CD8-positive, alpha-beta memory T cell (primary cell): ENCODE measurements at places on chromosomes 7 and 10.

DNA sequence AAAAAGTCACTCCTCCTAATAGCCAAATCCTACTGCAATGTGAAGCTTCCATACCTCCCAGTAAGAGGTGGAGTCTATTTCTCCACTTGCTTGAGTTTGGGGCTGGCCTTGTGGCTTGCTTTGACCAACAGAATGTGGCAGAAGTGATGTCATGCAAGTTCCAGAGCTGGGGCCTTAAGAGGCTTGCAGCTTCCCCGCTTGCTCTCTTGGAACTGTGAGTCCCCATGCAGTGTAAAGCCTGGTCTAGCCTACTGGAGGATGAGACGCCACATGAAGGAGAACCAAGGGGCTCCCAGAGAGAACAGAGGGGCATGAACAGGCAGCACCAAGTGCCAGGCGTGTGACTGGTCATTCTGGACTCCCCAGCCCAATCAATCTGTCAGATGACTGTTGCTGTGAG lies 58.6 kb upstream of the OPALIN start:
- no peak for DNase-seq

DNA sequence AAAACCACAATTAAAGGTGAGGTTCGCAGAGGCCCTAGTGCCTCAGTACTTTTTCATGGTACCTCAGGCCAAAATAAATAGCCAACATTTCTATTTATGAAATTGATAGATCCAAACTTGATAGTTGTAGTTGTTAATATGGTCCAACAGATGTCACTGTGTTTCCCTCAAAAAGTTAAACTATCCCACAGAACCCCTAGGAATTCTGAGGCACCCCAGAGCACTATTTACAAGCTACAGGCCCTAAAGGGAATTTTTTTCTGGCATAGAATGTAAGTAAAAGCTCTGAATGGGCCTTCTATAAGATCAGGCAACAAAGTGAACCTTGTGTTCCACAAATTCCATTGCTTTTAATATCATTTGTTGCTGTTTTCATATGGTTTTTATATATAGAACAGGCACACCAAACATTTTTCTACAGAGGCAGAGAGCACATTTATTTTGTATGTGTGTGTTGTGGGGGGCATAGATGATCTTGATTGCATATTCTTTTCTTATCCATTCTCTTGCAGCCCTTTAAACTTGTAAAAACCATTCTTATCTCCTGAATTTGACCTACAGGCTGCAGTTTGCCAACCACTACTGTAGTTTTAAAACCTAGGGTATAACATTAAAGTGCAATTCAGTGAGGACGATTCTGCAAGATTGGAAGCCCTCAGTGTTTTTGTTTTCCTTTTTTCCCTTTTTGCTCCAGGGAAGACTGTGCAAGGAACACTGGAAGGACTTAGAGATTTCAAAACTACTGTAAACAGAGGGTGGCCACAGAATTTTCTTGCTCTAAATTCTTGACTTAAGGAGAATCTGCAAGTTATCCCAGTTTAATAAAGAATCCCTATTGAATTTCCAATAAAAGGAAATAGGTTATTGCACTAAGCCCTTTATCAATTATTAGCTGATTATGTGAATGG lies 3.5 kb upstream of the ARL4A start:
- no peak for DNase-seq

DNA sequence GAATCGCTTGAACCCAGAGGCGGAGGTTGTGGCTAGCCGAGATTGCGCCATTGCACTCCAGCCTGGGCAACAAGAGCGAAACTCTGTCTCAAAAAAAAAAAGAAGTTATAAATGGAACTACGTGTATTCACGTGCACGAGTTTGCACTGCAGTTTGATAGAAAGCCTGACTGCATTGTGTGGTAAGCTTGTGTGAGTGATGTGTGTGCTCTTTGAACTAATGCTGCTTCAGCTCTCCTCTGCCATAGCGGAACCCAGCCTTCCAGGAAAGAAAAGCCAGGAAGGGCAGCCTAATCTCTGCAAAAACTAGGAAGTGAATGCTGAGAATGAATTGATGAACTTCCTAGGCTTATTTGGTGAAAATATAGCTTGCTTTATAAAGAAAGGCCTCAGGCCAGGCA lies 15.6 kb upstream of the MKRN1 start:
- no peak for DNase-seq

DNA sequence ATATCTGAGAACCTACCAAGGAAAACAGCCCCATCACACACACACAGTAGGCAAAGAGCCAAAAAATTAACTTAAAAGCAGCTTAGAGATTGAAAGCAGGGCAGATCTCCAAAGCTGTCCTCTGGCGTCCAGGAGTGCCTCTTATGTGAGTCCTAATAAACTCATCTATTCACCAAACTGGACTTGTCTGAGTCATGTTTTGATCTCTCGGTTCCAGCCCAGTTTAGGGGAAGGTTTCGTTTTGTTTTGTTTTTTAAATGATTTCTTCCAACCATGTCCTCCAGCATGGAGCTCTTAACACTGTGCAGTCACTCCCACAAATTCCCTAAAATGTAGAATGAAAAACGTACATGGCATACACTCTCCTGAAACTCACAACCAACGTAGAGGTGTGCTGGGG lies 6.7 kb upstream of the PRSS37 start:
- no peak for DNase-seq

DNA sequence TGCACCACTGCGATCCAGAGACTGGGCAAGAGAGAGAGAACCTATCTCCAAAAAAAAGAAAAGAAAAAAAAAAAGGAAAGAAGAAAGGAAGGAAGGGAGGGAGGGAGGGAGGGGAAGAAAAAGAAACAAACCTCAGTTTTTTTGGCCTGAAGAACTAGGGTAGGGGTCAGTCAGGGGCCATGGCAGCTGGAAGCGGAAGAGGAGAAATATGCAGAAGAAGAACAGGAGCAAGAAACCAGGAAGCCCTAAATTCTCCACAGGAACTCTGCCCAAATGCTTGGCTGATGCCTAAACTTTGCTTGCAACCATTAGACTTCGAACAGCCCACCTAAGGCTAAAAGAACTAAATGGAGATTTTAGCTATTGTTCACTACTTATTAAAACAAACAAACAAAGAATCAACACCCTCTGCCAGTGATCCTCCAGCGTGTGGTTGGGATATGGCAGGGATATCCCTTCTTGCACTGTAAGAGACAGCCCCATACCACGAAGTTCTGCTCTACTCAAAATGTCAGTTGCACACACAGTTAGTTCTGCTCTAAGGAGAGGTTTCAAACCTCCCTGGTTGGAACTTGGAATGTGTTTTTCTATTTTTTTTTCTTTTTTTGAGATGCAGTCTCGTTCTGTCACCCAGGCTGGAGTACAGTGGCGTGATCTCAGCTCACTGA lies 139.5 kb downstream of the FAM107B start:
- no peak for DNase-seq

DNA sequence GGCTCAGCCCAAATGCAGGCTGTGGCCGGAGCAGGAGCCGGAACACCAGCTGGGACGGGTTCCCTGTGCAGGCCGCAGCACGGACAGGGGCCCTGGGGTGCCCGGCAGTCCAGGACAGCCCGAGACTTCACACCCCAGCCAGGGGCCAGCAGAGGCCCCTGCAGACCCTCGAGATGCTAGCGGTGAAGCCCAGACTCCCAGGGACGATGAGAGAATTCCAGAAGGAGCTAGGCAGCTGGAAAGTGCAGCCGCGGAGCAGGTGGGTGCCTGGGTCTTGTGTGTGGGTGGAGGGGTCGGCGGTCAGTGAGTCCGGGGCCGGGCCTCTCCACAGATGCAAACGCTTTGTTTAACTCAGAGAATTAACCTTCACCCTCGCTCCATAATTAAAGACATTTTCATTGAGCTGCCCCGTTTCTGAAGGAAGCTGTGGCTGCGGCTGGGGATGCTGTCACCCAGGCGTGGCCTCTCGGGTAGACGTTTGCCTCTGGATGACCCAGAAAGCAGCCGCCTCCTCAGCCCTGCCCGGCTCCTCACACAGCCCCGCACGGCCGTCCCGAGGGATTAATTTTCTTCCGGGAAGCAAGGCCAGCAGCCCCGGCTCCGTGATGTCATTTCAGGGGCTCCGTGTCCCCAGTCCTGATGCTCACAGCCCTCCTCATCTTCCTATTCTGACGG lies 26.5 kb downstream of the KNDC1 start:
- DNase-seq = no peak

- DNase-seq = no peak
These were observed 27.4 kb downstream of the IFT22 start for GRCh38 chr7:101294039-101294831.

DNA sequence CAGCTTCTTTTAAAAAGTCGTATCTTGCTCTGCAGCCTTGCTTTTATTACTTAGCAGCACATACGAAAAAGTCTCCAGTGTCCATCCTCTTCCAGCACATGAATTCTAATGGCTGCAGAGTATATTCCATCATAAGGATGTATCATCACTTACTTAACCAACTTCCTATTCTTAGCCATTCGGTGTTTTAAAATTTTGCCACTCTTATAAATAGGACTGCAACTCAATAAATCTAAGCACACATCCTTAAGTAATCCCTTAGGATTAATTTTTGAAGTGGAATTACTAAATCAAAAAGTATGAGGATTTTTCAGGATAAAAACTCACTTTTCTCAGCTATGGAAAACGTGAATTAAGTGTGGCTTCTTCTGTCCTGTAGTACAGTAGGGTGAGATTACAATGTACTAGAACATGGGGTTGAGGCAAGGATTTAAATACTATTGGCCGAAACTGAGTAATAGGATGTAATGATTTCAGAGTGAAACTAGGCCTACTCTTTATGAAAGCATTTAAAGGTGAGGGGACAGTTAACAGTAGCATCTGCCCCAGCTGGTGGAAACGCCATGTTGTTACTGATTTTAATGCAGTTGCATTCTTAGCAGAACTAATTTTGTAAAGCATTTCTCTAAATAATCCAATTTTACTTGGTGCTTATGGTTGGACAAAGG lies 1035.5 kb downstream of the LRMDA start:
- DNase-seq = no peak

DNA sequence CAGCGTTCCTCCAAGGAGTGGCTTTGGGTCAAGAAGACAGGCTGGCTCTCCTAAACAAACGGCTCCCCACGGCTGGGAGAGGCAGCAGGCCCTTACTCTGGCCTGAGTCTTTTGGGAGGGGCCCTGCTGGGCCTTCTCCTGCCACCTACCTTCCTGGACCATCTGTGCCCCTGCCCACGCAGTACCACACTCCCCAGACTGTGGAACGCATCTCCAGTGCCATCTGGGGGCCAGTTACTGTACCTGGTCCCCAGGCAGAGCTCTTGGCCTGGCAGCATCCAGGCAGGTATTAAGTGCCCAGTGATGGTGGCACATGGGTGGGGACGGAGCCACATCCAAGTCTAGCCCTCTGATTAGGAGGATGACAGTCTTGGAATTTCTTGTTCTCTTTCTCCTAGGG lies 14.4 kb downstream of the ALKBH4 start:
- peak; percentile 51 for DNase-seq

DNA sequence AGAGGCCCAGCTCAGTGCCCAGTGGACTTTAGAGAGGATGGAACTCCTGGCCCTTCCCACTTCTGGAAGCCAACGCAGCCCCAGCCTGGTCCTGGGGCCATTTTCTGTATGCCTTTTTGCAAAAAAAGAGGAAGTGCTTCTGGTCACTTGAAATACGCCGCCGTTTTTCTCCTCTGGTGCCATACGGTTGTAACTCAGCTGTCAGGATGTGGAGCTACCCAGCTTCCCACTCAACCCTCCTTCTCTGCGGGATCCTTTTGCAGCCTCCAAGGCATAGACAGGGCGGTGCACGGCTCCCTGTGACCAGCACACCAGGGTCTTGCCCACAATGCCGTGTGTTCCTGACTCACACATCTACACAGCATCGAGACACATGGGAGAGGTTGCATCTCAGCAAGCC lies 369.6 kb downstream of the TCERG1L start:
- no peak for DNase-seq

- peak; percentile 26 for DNase-seq
These were observed 39.6 kb upstream of the IKZF1 start for GRCh38 chr7:50264908-50265307.

GRCh38 chr10:44913350-44914081 lies 2.4 kb downstream of the TMEM72 start:
- DNase-seq = no peak

GRCh38 chr7:711093-711921 lies 15.2 kb upstream of the DNAAF5 start:
- no peak for DNase-seq

DNA sequence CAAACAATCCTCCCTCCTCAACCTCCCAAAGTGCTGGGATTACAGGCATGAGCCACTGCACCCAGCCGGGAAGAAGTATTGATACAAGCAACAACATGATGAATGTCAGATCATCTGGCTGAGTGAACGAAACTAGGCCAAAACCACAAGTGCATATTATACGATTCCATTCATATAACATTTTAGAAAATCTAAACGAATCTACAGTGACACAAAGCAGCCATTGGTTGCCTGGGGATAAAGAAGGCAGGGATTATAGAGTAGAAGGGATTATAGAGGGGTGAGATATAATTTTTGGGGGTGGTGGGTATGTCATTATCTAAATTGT lies 11.5 kb upstream of the RHBDD2 start:
- no peak for DNase-seq

GRCh38 chr7:154484406-154484805 lies 432.2 kb downstream of the DPP6 start:
- no peak for DNase-seq

DNA sequence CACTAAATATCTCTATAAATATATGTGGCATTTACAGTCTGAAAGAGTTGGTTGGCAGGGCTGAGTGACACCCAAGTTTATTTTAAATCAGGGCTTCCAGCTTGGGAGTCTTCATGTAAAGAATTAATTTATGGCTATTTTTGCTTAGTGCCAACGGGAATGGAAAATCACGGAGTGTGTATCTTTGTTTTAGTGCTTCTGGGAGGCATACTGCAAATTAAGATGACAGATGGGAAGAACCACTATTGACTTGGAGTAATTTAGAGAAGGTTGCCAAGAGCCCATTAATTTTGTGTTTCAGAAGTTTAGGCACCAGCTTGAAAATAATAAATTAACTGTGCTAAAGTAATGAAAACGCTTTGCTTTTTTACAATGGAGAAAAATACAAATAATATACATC lies 135.2 kb downstream of the GPR37 start:
- DNase-seq = no peak

- DNase-seq = no peak
These were observed 85.6 kb upstream of the CAPZA2 start for GRCh38 chr7:116776610-116777289.

DNA sequence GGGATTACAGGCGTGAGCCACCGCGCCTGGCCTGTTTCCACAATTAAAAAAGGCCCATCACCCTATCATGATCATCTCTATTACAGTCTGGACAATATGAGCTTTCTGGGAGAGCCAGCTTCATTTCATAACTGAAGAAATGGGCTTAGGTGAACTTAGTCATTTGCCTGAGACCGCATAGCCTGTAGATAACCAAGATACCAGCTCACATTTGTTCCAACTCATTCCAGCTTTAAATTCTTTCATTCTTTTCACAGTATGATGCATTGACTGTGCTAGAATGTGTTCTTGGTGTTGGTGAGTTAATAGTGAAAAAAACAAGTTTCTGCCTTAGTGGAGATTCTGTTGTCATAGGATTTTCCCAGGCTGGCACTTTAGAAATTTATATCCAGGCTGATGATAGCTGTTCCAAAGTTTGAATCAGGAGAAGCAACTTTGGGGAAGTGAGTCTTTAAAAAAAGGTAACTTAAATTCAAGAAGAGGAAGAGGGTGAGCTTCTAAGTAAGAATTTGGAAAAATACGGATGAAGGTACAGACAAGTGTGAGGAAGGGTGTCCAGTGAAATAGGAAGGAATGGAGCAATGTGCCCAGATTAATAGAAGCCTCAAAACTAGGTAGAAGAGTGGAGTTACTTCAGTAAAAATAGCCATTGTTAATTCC lies 2.1 kb upstream of the H2AZ2 start:
- DNase-seq = no peak

GRCh38 chr7:32937344-32938174 lies 19.7 kb upstream of the FKBP9 start:
- no peak for DNase-seq
